COLO829 (cell line): ENCODE measurements at places on chromosomes 13 and 19.

- no peak for DNase-seq
Observed at GRCh38 chr13:98576200-98576945, 534 bp downstream of the STK24 start.

GRCh38 chr13:36341718-36342117, 4.5 kb downstream of the SPART start:
- peak; percentile 22 for DNase-seq

DNA sequence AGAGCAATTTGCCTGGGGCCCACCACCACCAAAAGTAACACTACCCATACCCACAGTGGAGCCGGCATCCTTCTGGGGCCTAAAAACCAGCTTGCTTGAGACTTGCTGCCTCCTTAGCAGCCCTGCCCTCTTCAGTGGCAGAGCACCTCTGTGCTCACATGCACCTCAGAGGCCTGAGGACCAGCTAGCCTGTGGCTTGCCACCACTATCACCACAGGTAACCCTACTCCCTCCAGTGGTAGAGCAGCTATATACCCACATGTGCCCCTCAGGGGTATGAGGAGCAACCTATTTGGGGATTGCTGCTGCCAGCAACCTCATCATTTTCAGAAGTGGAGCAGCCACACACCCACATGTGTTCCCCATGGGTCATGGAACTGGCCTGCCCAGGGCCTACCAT, 111.4 kb upstream of the SPRY2 start:
- DNase-seq: no peak

- DNase-seq: no peak
Observed at GRCh38 chr19:17184371-17184841, 30.8 kb upstream of the USE1 start.

- no peak for DNase-seq
Observed at GRCh38 chr19:48618278-48618915, 581 bp downstream of the RPL18 start.

DNA sequence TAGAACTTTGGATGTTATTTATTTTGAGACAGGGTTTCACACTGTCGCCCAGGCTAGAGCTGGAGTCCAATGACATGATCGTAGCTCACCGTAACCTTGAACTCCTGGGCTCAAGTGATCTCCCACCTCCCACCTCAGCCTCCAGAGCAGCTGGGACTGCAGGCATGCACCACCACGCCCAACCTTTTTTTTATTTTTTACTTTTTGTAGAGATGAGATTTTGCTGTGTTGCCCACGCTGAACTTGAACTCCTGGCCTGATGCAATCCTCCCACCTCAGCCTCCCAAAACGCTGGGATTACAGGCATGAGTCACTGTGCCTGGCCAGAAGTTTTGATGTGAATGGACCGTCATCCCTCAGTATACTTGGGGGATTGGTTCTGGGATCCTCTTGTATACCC, 13.7 kb downstream of the ANKRD27 start:
- no peak for DNase-seq

- DNase-seq: no peak
Observed at GRCh38 chr19:16325641-16326400, 1.2 kb downstream of the KLF2 start.

GRCh38 chr13:20356444-20356843, 124.3 kb upstream of the GJB6 start:
- DNase-seq: no peak
